ENCODE measurements at places on chromosomes 1 and 21.

DNA sequence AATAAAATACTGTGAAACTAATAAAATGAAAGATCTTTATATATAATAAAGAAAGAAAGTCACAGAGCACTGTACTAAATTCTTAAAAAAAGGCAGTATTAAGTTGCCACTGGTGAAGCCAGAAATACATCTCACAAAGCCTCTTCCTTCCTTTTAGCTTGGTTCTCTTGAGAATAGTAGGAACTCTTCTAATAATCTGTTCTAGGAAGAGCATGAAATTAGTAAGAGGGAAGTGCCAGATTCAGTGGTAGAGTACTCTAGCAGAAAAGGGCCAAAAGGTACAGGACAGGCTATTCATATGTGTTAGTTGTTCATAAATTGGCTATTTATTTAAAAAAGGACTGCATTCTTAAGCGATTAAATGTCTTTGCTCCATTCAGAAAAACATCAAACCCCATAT is 33.7 kb downstream of the CTTNBP2NL start:
- H3K27me3 ChIP-seq, result peaks cover 4% of the 10 kb centered on the region
- H3K4me3 ChIP-seq, result no peak overlapping the region
- no peak for DNase-seq
- no peak overlapping the region for H3K27ac ChIP-seq
- H3K4me1 ChIP-seq, result no peaks in the 10 kb centered on the region

GRCh38 chr1:230892018-230892491 is 23.7 kb upstream of the C1orf198 start:
- no peak for DNase-seq
- H3K36me3 ChIP-seq, result no peaks in the 10 kb centered on the region
- no peak overlapping the region for H3K27ac ChIP-seq

DNA sequence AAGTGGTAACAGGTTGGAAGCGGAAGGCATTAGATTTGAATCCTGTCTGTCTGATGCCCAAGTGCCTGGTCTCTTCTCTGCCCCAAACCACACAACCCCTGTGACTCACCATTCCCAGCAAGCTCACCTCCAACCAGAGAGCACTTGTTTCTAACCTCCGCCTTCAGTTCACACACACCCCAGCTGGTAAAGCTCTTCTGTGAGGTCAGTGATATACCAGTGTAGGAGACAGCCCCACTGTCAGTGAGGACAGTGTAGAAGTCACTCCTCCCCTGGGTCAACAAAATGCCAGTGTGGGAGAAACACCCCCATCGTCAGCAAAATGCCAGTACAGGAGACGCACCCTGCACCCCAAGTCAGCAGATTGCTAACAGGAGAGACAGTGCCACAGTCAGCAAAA is 2.6 kb downstream of the RIMS3 start:
- peaks cover 6% of the 10 kb centered on the region for H3K27me3 ChIP-seq
- no peak overlapping the region for H3K27ac ChIP-seq
- H3K4me1 ChIP-seq, result peaks cover 18% of the 10 kb centered on the region
- peak; percentile 40 for DNase-seq
- no peaks in the 10 kb centered on the region for H3K36me3 ChIP-seq

DNA sequence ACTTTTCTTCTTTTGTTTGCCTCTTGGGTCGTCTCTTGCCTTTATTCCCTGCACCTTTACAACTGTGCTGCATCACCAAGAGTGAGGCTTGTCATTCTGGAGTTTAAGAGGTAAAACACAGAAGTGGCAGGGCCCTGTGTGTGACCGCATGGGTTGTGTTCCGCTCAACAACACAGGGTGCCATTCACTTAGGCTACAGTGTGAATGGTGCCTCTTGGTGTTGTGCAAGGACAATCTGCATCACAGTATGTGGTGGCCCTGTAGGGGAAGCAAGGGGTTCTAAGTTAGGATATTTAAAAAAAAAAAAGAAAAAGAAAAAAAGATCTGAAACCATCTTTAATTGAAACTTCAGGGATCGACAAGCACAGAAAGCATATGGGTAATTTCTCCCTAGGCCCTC is 38.2 kb downstream of the BRINP2 start:
- H3K36me3 ChIP-seq, result no peaks in the 10 kb centered on the region
- H3K27ac ChIP-seq, result no peak overlapping the region

- H3K27ac ChIP-seq, result no peak overlapping the region
- H3K4me3 ChIP-seq, result no peak overlapping the region
- no peaks in the 10 kb centered on the region for H3K27me3 ChIP-seq
- no peaks in the 10 kb centered on the region for H3K36me3 ChIP-seq
- peaks cover 8% of the 10 kb centered on the region for H3K4me1 ChIP-seq
- DNase-seq, result no peak
Measured at GRCh38 chr1:160953030-160953429, 1.6 kb downstream of the ITLN2 start.

DNA sequence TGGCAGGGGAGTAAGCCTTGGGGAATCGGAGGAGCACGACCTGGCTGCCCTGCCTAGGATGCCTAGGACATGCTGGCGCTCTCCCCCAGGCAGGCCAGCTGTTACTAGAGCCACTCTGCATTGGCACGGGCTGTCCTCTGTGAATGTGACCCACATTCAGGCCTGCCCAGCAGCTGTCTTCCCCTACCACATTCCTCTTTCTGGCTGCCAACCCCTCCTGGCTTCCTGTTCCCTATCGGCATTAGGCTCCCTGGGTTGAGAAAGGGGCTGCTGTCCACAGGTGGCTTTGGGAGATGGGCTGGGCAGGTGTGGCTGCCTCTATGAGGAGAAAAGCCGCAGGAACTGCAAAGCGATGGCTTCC is 2.3 kb upstream of the NFASC start:
- peaks cover 1% of the 10 kb centered on the region for H3K4me1 ChIP-seq
- H3K27me3 ChIP-seq, result no peaks in the 10 kb centered on the region
- H3K27ac ChIP-seq, result no peak overlapping the region
- H3K4me3 ChIP-seq, result no peak overlapping the region
- no peaks in the 10 kb centered on the region for H3K36me3 ChIP-seq

DNA sequence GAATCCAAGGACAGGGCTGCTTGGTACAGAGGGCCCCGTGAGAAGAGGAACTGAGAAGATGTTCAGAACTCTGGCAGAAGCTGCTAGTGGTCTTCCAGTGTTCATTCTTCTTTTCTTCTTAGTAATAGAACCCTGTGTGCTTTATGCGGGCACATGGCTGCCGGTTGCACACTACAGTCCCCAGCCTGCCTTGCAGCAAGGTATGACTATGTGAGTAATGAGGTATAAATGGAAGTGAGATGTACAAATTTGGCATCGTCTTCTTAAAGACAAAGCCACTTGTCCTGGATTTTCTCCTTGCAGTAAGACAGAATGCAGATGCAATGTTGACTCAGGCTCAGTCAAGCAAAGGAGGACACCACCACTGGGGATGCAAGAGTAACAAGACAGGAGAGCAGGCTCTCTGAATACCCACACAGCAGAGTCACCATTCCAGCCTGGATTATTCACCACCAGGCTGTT is 15.0 kb upstream of the ATP1B1 start:
- H3K36me3 ChIP-seq, result no peaks in the 10 kb centered on the region
- peaks cover 11% of the 10 kb centered on the region for H3K4me1 ChIP-seq
- peaks cover 4% of the 10 kb centered on the region for H3K27me3 ChIP-seq

GRCh38 chr1:240008298-240008697 is 83.4 kb upstream of the FMN2 start:
- no peak overlapping the region for H3K27ac ChIP-seq
- no peaks in the 10 kb centered on the region for H3K4me1 ChIP-seq
- H3K36me3 ChIP-seq, result no peaks in the 10 kb centered on the region
- no peaks in the 10 kb centered on the region for H3K27me3 ChIP-seq
- no peak overlapping the region for H3K4me3 ChIP-seq

DNA sequence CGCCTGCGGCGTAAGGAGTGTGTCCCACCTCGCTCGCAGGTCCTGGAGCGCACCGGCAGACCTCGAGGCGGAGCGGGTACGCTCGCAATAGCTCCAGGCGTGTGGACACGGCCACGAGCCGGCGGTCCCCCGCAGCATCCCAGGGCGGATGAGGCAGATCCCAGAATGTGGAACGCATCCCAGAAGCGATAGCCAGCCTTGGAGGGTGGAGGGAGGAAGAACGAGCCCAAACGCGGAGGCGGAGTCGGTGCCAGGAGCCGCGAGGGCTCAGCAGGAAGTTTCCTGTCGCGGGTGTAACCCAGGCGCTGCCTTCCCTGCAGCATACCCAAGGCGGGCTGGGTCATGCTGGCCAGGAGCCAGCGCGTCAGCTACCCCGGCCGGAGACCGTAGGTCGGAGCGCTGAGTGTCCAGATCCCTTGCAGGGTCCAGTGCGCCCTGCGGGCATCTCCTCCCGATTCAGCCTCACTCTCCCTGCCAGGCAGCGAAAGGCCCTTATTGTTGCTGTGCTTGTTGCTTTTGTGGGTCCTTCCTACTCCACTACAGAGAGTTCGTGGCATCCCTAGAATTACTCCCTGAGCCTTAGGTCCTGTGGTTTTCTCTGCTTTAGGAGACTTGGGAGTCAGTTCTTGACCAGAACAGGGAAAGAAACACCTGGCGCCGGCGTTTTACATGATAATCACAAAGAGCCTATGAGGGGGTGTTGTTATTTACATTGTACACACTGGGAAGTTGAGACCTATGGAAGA is 27.7 kb downstream of the STYXL2 start:
- peak; percentile 24 for DNase-seq
- H3K36me3 ChIP-seq, result no peaks in the 10 kb centered on the region
- H3K4me3 ChIP-seq, result peak overlapping the region; percentile 69
- peaks cover 3% of the 10 kb centered on the region for H3K27me3 ChIP-seq
- no peak overlapping the region for H3K27ac ChIP-seq

DNA sequence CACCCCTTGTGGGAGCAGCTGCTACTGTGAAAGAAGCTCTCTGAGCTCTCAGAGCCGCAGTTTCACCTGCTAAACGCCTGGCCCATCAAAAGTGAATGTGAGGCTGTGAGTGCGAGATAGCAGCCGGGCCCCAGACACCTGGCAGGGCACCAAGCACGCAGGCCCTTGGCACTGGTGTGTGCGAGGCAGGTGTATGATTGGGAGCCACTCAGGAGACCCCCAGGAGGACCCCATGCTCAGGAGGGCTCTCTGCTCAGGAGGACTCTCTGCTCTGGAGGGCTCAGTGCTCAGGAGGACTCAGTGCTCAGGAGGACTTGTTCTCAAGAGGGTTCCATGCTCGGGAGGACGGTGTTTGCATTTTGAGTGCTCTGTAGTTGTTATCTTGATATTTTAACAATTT is 14.3 kb upstream of the ADARB1 start:
- no peaks in the 10 kb centered on the region for H3K36me3 ChIP-seq
- peaks cover 16% of the 10 kb centered on the region for H3K27me3 ChIP-seq
- peaks cover 2% of the 10 kb centered on the region for H3K4me1 ChIP-seq
- H3K4me3 ChIP-seq, result no peak overlapping the region

GRCh38 chr1:18974606-18975005 is 18.1 kb upstream of the IFFO2 start:
- H3K27ac ChIP-seq, result no peak overlapping the region
- H3K4me1 ChIP-seq, result peaks cover 2% of the 10 kb centered on the region

- H3K27me3 ChIP-seq, result peaks cover 7% of the 10 kb centered on the region
- H3K36me3 ChIP-seq, result peaks cover 2% of the 10 kb centered on the region
- H3K27ac ChIP-seq, result no peak overlapping the region
- DNase-seq, result no peak
- H3K4me1 ChIP-seq, result no peaks in the 10 kb centered on the region
Measured at GRCh38 chr1:187032982-187033692, 204.4 kb downstream of the PLA2G4A start.

DNA sequence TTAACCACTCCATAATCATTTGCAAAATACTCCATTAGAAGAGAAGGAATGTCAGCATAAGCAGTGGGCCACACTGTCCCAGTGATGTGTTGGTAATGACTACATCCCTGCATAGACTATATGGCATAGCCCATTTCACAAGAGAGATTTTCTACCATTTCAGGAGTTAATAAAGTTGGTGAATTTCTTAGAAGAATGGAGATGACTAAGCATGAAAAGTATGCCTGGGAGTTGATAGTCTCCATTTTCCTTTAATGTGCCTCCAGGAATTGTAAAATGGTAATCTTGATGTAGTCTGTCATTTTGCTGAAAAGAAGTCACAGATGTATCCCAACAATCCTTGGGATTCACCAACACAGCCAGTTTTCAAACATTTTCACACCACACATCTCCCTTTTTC is 608.8 kb upstream of the CHRM3 start:
- no peaks in the 10 kb centered on the region for H3K4me1 ChIP-seq
- H3K27me3 ChIP-seq, result no peaks in the 10 kb centered on the region
- no peak overlapping the region for H3K4me3 ChIP-seq
- no peak for DNase-seq
- no peaks in the 10 kb centered on the region for H3K36me3 ChIP-seq
- no peak overlapping the region for H3K27ac ChIP-seq

DNA sequence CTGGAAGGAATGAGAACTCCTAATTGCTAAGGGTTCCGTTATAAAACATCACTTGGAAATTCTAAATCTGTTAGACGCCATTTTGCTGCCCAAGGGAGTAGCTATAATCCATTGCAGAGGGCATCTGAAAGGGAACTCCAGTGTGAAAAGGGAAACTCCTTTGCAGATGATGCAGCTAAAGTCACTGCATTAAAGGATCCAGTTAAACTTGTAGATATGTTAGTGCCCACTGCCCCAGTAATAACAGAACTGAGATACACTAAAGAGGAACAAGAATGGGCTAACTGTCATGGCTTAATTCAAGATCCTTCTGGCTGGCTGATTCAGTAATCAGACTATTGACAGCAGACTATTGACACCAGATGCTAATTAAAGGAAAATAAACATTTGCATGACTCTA is 81.8 kb upstream of the KIAA0040 start:
- no peaks in the 10 kb centered on the region for H3K4me1 ChIP-seq
- H3K27ac ChIP-seq, result no peak overlapping the region
- no peak overlapping the region for H3K4me3 ChIP-seq
- no peak for DNase-seq
- H3K36me3 ChIP-seq, result no peaks in the 10 kb centered on the region

DNA sequence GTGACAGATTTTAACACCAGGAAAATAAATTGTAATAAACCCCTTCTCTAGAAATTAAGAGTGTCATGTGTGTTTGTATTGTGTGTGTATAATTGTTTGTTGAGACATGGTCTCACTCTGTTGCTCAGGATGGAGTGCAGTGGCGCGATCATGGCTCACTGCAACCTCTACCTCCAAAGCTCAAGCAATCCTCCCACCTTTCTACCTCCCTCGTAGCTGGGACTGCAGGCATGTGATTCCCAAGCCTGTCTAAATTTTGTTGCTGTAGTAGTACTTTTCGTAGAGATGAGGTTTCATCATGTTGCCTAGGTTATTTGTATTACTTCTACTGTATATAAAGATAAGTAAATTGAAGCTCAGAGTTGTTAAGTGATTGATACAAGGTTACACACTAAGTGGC is 68.5 kb upstream of the RAVER2 start:
- no peak for DNase-seq
- peaks cover 2% of the 10 kb centered on the region for H3K4me1 ChIP-seq
- H3K27me3 ChIP-seq, result no peaks in the 10 kb centered on the region
- H3K4me3 ChIP-seq, result no peak overlapping the region
- H3K36me3 ChIP-seq, result no peaks in the 10 kb centered on the region
- H3K27ac ChIP-seq, result no peak overlapping the region

GRCh38 chr1:226788965-226789364 is 49.9 kb upstream of the ITPKB start:
- no peak for DNase-seq
- H3K27me3 ChIP-seq, result no peaks in the 10 kb centered on the region
- H3K4me1 ChIP-seq, result peaks cover 21% of the 10 kb centered on the region
- H3K27ac ChIP-seq, result peak overlapping the region; percentile 63
- no peak overlapping the region for H3K4me3 ChIP-seq

All from activated naive CD8-positive, alpha-beta T cell treated with anti-CD3 and anti-CD28 coated beads for 36 hours (primary cell).